ENCODE measurements at places on chromosomes 5 and 9.

- DNase-seq, result no peak
Observed at GRCh38 chr9:89497257-89497963, 503 bp downstream of the SEMA4D start.

GRCh38 chr9:130138791-130139190 is 33.4 kb upstream of the NCS1 start:
- peak; percentile 98 for DNase-seq

- peak; percentile 48 for DNase-seq
Observed at GRCh38 chr9:128819716-128820664, 1.7 kb downstream of the ENDOG start.

GRCh38 chr9:129174102-129174723 is 3.8 kb downstream of the IER5L start:
- peak; percentile 94 for DNase-seq

- DNase-seq, result no peak
Observed at GRCh38 chr5:157109744-157110143, 900 bp upstream of the HAVCR2 start.

DNA sequence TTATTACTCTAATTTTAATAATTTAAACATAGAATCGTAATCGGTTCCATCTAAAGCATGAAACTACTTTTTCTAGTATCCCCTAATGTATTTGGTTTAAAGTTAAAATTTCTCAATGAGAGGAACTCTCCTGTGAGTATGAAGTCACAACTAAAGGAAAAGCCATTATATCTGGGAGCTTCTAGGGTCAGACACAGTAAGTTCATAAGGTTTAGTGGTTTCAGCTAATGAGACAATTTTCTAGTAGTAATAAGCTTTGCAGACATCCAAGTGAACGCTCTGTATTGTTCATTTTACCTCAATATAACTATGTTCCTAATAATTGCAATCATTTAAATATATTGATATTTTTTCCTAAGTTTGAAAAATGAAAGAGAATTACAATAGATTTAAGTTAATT is 364.4 kb upstream of the CDH9 start:
- DNase-seq, result no peak

GRCh38 chr9:36208521-36209253 is 18.0 kb downstream of the CLTA start:
- DNase-seq, result no peak

DNA sequence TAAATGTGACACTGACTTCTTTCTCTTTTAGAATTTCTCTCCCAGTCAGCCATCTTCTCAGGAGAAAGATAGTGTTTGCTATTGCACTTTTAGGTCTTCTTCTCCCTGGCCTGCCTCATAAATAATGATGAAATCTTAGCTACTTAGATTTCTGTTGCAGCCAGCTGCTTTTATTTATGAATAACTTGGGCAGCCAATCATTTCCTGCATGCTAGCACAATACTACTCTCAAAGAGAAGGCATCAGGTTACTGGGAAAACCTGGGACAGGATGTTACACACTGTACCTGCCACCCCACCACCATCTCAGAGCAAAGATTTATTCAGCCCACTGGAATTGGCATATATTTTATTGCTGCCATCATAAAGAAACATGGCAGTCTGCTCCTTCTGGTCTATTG is 266.6 kb downstream of the PRELID2 start:
- DNase-seq, result peak; percentile 32

- DNase-seq, result peak; percentile 80
Observed at GRCh38 chr5:68529581-68529980, 314.0 kb downstream of the PIK3R1 start.

GRCh38 chr5:154059583-154059982 is 20.8 kb downstream of the MFAP3 start:
- no peak for DNase-seq

Measured in fibroblast of upper back skin (primary cell).